ENCODE measurements at places on chromosomes 5 and 9.

DNA sequence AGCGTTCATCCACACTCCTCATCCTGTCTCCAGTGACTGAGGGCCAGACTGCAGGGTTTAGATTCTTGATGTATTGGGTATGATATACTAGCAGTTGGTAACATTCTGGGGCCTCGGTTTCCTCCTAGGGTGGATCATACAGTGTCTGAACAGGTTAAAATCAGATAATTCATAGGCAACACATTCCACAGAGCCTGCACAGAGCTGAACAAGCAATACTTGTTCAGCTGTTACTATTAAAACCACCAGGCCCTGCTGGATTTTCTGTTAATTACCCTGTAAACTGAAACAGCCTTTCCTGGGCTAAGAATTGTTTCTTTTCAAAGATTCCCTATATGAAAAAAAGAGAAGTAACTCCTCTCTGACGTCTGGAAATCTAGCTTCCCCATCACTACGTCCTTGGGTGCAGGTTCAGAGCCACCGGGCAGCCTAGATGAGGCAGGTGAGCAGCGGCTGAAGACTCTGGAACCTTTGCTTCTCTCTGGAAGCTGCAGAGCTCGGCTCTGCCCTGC is 1313.5 kb upstream of the WWC1 start:
- DNase-seq: no peak

DNA sequence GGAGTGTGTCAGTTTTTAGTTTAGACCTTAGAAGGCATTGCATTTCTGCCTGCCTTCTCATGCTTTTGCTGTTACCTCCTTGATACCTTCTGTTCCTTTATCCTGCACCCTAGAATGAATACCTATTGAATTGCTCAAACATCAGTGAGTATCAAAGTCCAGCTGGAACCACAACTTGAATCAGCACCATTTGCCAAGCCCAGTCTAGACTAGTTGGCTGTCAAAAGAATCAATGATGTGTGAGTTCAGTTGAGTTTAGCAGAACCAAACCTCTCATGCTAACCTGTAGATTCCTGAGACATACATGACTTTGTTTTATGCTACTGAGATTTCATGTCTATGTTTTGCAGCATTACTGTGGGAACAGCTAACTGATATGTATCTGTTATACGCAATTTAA is 116.6 kb downstream of the FAM170A start:
- DNase-seq: no peak

DNA sequence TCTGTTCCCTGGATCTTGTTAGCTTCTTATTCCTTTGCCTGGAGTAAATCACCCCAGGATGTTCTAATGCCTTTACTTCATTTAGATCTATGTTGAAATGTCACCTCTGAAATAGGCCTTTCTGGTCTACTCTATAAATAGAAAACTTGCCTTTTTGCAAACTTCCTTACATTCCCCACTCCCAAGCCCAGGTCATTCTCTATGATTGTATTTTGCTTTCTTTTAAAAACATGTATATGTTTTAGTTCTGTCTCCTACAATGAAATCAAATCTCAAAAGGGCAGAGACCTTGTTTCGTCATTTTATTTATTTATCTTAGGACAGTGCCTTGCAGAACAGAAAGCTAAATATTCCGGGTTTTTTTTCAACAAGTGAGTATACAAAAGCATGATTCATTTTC is 1657.7 kb upstream of the C9orf72 start:
- no peak for DNase-seq

- no peak for DNase-seq
Observed at GRCh38 chr9:98326459-98327248, 71.2 kb upstream of the TBC1D2 start.

GRCh38 chr5:83509540-83509939 is 38.0 kb downstream of the VCAN start:
- DNase-seq: no peak

DNA sequence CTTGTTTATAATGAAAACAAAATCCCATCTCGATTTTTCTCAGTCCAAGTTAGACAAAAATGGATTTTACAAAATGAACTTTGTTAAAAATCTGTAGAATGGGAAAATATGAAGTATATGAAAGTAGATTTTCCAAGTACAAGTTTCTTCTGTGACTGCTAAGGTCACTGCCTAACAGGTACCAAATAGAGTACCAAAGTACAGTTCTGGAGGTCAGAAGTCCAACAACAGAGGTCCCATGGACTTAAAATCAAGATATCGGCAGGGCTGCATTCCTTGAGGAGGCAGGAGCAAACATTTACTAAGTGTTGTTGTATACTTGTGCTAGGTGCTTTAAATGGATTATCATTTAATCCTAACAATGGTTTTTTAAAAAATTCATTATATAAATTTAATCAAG is 5.9 kb downstream of the YTHDC2 start:
- DNase-seq: no peak

- peak; percentile 46 for DNase-seq
Observed at GRCh38 chr5:173917788-173918786, 29.9 kb downstream of the CPEB4 start.

GRCh38 chr9:126490871-126491567 is 122.7 kb upstream of the LMX1B start:
- DNase-seq: peak; percentile 33

GRCh38 chr9:4798281-4799032 is 5.7 kb downstream of the RCL1 start:
- DNase-seq: no peak

Measured in CD4-positive, alpha-beta T cell (primary cell).